ENCODE measurements at places on chromosomes 3 and 15.

- DNase-seq = no peak
Observed at GRCh38 chr3:171565481-171566058, 105.4 kb upstream of the TNIK start.

- no peak for DNase-seq
Observed at GRCh38 chr3:108041253-108041652, 49.6 kb downstream of the CD47 start.

- no peak for DNase-seq
Observed at GRCh38 chr15:48794697-48795134, 16.2 kb downstream of the CEP152 start.

- no peak for DNase-seq
Observed at GRCh38 chr3:116443191-116443661, 2.1 kb downstream of the LSAMP start.

- DNase-seq = no peak
Observed at GRCh38 chr3:151599103-151599672, 134.5 kb upstream of the AADACL2 start.

DNA sequence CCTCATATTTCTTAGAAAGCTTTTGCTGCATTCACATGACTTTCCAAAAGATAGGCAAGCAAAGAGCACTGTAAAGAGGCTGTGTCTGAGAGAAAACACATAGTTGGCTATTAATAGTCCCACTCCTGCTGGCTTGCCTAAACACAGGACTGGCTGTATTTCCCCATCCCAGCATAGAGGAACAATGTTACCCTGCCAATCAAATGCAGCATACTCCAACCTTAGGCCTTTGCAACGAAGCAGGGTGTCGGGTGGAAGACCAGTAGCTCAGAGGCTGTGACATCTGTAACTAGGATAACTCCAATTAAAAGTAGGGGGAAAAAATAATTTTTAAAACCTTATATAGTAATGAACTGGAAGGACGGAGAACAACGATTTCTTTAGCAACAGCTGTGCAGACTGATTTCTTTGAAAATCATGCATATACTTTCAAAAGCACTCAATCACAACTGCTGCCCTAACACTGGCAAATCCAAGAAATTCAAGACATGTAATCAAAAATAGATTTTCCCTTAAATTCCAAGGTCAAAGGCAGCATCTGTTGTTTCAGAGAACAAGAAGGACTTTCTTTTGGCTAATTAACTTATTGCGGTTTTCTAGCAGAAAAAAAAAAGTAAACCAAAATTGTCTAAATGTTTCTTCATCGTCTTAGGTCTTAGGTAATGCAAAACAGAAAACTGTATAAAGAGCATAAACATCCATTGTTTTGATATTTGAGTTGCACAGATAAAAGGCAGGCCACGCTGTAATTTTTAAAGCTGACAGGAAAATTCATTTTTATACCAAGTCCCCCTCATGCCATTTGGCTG is 139.3 kb downstream of the TNIK start:
- DNase-seq = no peak

GRCh38 chr3:52835766-52836470 is 1.1 kb upstream of the MUSTN1 start:
- no peak for DNase-seq

DNA sequence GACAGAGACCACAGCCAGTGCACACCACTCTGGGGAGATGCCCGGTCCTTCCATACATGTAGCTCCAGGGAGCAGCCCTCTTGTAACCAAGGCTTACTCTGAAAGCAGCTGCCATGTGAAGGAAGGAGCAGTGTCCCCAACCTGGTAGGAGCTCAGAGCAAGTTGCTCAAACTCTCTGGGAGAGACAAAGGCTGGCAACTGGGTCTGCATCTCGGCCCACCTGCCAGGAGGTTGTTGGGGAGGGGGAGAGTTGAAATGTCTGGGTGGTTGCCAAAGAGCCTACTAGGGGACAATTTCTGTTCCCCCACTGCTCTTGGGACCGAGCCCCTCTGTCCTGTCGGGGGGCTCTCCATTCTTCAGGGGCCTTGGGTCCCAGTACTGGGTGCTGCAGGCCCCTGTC is 309.9 kb downstream of the TLE3 start:
- DNase-seq = no peak

DNA sequence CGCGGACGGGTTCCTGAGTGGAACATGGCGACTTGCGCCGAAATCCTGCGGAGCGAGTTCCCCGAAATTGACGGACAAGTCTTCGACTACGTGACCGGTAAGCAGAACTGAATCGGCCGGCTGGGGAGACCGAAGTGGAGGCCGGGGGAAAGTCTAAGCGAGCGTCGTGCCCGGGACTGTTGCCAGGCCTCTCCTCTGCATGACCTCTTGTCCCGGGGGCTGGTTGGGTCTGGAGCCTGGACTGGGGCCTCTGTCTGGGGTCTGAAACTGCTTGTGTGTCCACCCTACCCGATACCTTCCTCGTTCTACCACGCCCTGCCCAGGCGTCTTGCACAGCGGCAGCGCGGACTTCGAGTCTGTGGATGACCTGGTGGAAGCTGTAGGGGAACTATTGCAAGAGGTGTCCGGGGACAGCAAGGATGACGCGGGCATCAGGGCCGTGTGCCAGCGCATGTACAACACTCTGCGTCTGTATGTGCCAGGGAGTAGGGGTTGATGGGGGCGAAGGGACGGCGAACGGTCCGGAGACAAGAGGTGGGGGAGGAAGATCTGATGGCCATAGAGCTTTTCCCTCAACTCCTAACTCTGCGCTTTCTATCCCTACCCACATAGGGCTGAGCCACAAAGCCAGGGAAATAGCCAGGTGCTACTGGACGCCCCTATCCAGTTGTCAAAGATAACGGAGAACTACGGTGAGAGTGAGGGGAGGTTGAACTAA is at the start of gene ABCF3:
ABCF3 (plus strand) TSS at position 16 of the 718 bp plus-strand sequence; CDS start at position 25, 9 bp downstream.
- no peak for DNase-seq

DNA sequence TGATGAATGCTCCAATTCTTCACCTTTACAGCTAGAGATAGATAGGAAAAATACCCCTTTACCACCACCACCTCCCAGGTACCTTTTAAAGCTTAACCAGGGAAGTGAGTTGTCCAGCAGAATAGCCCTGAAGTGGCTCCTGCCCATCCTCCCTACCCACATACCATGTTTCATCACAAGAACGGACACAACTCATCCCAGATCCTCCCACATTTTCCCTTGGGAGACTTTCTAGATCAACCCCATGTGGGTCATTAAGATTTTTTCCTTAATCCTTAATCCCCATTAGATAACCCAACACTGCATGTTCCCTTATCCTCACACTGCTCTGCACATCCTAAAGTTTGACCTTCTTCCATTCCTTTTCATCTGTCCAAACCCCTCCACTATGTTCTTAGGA is 69.3 kb downstream of the CHST2 start:
- DNase-seq = no peak

GRCh38 chr3:149765762-149766334 is 13.6 kb upstream of the COMMD2 start:
- DNase-seq = no peak

DNA sequence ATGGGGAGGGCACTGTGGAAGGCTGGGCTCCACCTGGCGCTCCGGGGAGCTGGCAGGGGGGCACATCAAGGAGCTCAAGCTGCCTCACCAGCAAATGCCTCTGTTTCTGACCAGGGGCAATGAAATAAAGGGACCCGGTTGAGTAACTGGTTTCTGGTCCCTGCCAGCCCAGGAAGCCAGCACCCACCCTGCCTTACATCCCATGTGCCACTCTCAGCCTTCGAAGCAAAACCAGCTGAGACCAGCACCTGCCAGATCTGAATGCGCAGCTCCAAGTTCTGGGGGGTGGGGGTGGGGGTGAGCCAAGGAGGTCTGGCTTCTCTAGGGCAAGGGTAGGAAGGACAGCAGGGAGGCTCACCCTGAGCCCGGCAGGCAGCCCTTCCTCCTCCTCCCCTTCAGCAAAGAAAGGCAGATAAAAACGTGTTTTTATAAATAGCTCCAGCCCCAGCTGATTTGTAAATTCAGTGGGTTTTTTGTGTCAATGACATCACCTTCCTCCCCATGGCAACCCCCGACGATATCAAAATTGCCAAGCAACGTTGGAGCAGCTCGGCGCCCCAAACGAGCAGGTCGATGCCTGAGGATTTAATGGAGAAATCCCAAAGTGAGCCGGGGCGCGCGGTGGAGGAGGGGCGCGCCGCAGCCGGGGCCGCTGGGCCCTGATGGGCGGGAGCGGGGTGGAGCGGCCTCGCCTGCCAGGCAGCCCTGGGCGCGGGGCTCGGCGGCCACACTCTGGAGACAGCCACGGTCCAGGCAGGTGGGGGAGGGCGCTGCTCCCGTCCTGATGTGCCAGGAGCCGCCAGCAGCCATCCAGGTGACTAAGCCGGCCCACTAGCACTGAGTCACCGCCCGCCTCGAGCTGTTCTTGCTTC is at the start of gene PAK6:
PAK6 (plus strand) TSS at position 532 of the 872 bp plus-strand sequence. CDS start 25,723 bp downstream, outside the sequence.
- DNase-seq = no peak

GRCh38 chr3:124671106-124671505 is 59.1 kb upstream of the UMPS start:
- no peak for DNase-seq

GRCh38 chr3:192481638-192482037 is 245.7 kb downstream of the FGF12 start:
- no peak for DNase-seq

DNA sequence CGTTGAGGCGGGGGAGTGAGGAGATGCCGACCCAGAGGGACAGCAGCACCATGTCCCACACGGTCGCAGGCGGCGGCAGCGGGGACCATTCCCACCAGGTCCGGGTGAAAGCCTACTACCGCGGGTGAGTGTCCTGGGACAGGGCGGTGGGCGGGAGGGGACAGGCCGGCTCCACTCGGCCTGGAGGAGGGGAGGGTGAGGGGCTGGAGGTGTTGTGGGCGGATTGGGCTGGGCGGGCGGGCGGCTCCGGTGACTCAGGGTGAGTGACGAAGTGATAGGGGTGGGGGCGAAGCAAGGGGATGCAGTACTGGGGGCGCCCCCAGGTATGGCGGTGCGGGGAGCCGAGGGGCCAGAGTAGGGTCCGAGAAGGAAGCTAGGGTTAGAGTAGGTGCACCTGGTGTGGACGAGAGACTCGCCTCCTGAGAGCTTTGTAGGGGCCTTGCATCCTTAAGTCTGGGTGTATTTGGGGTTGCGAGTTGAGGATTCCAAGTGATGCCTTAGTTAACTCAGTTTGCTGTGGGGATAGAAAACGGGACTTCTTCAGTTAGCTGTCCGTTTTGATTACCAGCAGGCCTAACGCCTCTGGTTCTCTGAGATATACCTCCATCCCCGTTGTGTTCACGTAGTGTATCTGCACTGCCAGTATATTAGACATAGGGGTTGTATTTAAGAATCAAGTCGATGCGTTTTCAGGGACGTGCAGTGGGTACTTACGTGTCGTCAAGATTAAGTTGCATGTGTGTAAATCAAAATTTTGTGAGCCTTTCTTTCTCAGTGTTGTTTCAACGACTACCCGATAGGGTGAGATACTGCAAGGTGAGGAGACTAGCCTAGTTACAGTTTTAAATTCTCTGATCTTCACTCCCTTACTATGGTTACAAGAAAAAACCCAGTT is 670 bp downstream of the PRKCI start:
- DNase-seq = peak; percentile 40

DNA sequence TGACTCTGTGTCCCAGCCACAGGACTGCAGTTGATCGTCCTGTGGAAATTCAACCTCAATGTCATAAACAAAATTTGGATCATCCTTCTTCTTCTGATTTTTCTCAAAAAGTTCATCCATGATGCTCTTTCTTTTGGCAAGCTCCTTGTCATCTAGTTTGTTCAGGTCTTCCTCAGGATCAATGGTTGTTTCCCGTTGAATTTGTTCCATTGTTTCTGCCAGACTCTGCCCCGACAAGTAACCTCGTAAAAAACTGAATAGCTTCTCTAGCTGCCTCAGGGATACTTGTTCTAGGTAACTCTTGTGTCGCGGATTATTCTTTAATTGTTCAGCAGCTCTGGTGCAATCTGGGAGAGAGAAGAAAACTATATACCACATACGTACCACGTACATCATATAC is 4.5 kb downstream of the CEP19 start:
- no peak for DNase-seq

DNA sequence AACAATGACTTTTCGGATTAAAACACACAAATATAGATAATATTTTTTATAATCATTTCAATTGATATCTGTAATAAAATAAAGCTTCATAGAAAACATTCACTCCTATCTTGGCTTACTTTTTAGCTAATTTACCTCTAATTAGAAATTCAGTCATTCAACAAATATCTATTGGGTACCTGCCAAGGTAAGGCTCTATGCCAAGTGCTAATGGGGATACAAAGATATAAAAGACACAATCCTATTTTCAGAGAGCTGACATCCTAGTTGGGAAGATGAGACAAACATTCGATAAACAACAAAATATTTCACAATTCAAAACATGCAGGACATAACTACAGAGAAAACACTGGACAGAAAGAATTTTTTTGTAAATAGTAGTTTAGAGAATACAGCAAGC is 63.3 kb downstream of the ULK4 start:
- no peak for DNase-seq

DNA sequence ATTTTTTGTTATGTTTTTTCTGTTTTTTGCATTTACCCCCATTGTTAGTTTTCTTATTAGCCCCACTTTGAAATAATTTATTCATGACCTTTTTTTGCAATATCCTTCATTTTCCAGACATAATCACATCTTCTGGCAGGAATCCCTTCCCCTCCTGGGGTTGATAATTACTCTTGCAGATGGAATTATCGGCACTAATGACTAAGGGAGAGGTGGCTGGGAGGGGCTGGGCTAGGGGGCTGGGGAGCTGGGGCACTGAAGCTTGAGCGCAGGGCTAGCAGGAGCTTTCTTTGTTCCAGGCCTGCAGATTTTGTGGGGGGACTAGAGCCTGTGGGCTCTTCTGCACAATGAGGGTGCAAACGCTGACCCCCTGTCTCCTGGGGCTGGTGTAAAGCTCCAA is 77.8 kb downstream of the RAB11A start:
- no peak for DNase-seq

GRCh38 chr3:167166012-167166411 is 214.1 kb downstream of the ZBBX start:
- no peak for DNase-seq

DNA sequence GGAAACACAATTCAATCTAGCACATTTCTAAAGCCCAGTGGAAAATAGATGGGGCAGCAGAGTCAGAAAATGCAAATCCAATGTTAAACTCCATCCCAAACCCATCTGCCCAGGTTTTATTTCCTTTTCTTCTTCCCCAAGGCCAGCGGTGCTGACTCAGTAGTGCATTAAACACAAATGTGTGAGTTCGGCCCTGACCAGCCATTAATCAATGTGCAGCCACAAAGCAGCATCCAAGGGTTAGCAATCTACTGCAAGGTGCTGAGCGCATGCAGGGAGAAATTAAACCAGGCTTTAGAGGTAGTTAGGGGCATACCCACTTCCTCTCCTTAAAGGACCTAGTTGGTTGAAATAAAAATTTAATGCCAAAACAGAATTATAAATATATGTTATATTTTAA is 583.3 kb upstream of the PPP2R3A start:
- no peak for DNase-seq

DNA sequence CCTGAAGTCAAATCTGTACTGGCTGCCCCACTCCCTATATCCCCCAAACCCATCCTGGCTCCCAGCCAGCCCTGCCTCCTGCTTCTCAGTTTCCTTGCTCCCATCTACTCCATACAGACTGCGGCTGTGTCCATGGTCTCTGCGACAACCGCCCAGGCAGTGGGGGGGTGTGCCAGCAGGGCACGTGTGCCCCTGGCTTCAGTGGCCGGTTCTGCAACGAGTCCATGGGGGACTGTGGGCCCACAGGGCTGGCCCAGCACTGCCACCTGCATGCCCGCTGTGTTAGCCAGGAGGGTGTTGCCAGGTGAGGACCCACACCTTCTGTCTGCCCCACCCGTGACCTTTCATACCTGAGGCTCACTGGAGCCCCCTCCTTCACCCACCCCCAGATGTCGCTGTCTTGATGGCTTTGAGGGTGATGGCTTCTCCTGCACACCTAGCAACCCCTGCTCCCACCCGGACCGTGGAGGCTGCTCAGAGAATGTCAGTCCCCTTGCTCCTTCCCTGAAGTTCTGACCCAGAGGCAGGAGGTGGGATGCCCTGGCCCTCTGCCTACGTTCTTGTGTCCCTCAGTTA is 14.7 kb downstream of the STAB1 start:
- DNase-seq = no peak

Data from frontal cortex (tissue), 4 donors.